ENCODE measurements at places on chromosomes 5 and 9. TPM values are rescaled to one million over a fixed set of nuclear protein-coding genes. Genes with fewer than 3 reads are reported as not detected.

ANKRD18B gene
- not detected for total RNA-seq

IFNB1 gene
- not detected for total RNA-seq

DPH7 gene
- total RNA-seq: 47.5 TPM

PCSK5 gene
- 21.0 TPM for total RNA-seq

RNF180 gene
- total RNA-seq: 14.4 TPM

TMEM174 gene
- total RNA-seq: not detected

SPINK6 gene
- not detected for total RNA-seq

TAF11L5 gene
- not detected for total RNA-seq

PCDHGB1 gene
- total RNA-seq: 2.7 TPM

GPR107 gene
- total RNA-seq: 25.6 TPM

TEK gene
- 5.9 TPM for total RNA-seq

GFI1B gene
- not detected for total RNA-seq

LVRN gene
- total RNA-seq: 3.3 TPM

TLX3 gene
- not detected for total RNA-seq

- DNase-seq: no peak
Measured at GRCh38 chr9:95815133-95815532, 60.4 kb upstream of the ERCC6L2 start.

DNA sequence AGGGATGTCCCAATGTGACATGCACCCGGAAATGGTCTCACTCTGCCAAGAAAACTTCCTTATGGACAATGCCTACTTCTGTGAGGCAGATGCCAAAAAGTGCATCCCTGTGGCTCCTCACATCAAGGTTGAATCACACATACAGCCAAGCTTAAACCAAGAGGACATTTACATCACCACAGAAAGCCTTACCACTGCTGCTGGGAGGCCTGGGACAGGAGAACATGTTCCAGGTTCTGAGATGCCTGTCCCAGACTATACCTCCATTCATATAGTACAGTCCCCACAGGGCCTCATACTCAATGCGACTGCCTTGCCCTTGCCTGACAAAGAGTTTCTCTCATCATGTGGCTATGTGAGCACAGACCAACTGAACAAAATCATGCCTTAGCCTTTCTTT, 37.6 kb upstream of the CCDC152 start:
- no peak for DNase-seq

DNA sequence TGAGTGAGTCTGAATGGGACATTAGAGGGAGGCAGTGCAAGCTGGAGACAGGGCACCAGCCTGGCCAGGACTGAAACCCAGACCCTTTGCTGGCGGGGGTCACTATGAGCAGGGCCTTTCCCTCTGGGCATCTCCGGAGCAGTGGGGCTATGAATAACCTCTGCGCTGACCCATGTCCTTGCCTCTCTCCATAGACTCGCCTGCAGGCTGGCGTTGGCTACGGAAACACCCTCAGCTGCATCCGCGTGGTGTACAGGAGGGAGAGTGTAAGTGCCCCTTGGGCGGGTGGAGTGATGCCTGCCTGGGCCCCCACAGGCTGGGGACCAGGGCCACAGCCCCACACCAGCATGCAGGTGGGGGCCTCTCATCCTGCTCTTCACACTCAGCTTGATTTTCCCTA, 15.8 kb downstream of the SLC25A48 start:
- DNase-seq: no peak

DNA sequence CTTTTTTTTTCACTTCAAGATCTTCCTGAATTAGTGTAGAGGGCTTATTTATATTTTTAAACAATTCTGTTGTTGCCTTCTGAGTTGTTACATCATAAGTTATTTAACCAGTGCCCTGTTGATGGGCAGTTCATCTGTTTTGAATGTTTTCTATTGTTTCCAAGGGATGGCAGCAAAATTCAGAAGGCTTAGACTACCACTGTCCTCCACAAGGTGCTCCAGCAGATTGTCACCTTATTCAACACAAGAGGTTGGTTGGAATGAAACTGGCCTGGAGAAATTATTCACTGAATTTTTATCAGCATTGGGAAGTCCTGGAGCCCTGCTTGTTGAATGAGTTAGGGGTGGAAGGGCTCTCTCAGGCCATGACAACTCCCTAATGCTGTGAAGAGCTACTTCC, 1.3 kb upstream of the KLHL9 start:
- DNase-seq: no peak

GRCh38 chr5:67093279-67093678, 103.3 kb downstream of the CD180 start:
- no peak for DNase-seq

DNA sequence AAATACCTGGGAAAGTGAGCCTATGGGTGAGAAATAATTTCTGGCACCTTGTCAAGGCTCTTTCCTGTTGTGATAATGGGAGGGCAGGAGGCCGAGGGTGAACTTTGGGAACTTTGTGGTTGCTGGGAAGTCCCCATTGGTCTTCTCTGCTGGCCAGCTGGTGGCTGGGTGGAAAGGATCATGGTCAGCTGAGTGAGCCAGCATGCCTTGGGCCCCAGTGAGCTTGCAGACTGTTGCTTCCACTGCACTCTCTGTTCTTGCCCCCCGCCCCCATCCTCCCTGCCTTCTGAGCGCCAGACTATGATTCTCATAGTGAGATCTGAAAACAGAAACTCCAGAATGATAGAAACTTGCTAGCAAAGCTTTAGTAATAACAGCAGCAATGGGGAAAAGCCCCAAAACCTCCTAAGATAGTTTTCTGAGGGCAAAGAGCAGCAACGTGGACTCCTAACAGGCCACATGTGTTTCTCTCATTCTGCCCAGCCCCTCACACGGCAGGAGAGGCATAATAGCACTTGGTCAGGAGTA, 139.2 kb upstream of the SMARCA2 start:
- DNase-seq: no peak

GRCh38 chr5:135240283-135240633, 158.8 kb downstream of the MACROH2A1 start:
- no peak for DNase-seq

DNA sequence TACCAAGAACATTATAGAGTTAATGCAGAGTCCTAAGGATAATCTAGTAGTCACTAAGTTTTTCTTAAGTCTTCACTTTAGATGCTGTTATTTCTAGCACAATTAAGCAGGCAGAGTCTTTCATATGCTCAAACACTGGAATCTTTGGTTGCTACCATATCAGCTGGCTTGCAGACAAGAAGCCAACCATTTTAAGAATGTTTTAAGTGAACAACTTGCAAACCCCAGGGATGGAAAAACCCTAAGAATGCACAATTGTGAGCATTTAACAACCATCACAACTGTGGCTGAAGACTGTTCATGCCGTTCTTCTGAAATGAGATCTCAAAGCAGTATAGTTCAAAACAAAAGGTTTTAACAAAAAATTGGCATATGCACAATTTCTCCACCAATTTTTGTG, 55.1 kb downstream of the CSNK1A1 start:
- DNase-seq: no peak

DNA sequence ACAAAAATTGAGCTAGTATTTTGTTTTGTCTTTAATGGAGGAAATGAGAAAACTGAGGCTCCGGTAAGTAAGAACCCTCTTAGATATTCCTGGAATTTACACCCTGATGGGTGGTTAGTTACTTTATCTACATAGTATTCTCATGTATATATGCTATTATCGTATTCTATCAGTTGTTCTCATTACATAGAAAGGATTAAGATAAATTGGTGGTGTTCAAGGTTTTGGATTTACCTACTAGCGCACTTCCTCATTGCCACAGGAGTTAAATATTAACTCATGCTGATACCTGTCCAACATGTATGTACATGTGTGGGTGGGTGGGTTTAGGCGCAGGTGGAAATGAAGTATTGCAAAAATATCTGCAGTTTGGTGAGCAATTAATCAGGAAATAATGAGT, 61.1 kb upstream of the IFNE start:
- DNase-seq: no peak

DNA sequence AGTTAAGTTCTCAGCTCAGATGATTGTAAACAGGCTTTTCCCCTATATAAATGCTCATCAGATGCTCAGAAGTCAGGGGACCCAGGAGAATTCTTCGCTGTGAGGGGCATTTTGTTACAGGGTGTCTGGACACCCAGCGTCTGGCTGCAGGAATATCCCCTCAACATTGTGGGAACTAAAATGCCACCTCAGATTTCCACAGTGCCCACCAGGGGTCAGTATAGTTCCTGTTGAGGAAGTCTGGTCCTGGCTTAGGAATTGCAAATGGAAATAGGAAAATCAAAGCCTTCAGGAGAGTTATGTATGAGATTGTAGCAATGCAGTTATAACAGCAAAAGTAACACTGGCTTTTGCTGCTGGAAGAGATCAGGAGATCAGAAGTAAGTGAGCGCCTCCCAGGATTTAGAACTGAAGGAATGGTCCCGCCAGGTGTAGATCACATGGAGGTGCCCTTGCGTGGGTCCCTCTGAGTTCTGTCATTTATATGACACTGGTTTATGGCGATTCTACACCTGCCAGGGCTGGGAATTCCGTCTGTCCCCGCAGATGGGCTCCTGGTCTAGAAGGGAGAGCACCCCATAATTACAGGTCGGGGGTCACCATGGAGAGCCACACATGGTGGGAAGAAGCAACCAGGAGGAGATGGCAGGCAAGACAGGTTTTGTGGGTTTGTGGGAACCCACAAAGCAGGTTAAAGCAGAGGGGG, 47.1 kb upstream of the CTSL start:
- DNase-seq: no peak

- no peak for DNase-seq
Measured at GRCh38 chr5:175894793-175895192, 23.4 kb downstream of the CPLX2 start.

- DNase-seq: no peak
Measured at GRCh38 chr5:145697251-145697990, 137.7 kb downstream of the PRELID2 start.

DNA sequence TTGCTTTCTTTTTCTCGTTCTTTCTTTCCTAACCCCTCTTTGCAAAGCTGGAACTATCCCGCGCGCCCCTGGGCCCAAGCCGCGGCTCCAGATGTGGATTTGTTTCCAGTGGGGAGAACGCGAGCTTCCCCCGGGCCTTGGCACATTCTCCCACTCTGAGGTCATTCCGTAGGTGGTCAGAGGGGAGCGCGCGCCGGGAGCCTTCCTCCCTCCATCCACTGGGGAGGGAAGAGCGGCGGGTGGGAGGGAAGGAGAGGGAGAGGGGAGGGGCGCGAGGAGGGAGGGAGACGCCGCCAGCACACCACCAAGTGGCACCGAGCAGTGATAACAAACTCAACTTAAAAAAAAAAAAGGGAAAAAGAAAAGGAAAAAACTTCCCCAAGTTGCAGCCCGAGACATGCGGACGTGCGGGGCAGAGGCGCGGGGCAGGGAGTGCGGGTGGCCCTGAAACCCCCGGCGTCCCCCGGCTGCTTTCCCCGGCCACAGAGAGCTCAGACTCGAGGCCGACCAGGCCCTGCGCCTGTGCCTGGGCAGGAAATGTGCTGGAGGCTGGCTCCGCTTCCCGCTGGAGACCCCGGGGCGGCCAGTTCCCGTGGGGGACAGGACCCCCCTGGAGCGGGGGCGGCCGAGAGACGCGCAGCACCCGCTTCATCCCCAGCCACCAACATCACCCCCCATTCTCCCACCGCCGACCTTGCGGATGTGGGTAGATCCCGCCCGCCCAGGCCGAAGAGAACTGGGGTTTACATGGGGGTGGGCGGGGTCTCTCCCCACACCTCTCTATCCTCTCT, 3.1 kb downstream of the IER5L start:
- peak; percentile 82 for DNase-seq

- no peak for DNase-seq
Measured at GRCh38 chr5:72130351-72130761, 23.1 kb downstream of the MAP1B start.

GRCh38 chr5:1852324-1852947, 30.3 kb downstream of the IRX4 start:
- DNase-seq: no peak

- DNase-seq: no peak
Measured at GRCh38 chr5:14201325-14202045, 58.3 kb downstream of the TRIO start.

GRCh38 chr9:126859111-126859510, 1.3 kb upstream of the ZBTB34 start:
- no peak for DNase-seq

GRCh38 chr9:107465467-107466451, 23.8 kb downstream of the KLF4 start:
- peak; percentile 21 for DNase-seq

- DNase-seq: no peak
Measured at GRCh38 chr5:74231697-74232096, 408.8 kb downstream of the ENC1 start.

DNA sequence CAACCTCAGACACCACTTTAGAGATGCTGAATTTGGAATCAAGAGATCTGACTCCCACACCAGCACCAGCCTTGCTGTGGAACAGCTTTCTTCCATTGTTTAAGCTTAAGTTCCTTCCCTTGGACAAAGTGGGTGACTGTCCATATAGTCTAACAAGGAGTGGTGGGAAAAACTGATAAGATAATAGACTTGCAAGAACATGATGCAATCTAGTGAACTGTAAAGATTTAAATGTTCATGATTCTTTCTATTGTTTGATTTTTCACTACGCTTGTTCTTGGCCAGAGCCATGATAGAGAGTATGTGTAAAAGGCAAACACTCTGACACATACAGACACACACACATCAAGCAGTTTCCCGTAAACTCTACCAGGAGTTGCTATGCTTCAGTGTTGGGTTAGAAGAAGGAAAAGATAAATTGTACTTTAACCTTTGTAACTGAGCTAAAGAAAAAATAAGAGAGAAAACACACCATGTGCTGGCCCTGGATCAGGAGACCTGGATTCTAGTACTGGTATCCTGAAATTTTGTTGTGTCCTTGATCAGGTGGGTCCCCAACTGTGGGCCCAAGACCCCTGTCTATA, 94.3 kb downstream of the PAPPA start:
- DNase-seq: no peak

- no peak for DNase-seq
Measured at GRCh38 chr9:10054456-10054855, 558.3 kb downstream of the PTPRD start.

DNA sequence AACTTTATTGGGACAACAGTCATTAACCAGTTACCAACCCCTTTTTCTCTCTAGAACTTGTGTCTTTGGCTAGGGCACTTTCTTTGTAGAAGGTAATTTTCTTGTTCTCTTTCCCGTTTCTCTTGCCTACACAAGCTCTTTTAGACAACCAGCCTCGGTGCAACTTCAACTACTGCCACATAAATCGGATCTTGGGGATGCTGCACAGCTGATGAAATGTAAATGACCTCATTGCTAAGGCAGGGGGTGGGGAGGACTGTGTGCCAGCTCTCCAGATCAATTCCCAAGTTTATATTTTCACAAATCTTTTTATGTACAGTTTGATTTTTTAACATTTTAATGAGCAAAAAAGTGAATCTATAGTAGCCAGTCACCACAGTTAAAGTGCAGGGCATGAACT, 157.6 kb downstream of the DENND1A start:
- DNase-seq: no peak
